ENCODE measurements at places on chromosomes 5 and 9.

DNA sequence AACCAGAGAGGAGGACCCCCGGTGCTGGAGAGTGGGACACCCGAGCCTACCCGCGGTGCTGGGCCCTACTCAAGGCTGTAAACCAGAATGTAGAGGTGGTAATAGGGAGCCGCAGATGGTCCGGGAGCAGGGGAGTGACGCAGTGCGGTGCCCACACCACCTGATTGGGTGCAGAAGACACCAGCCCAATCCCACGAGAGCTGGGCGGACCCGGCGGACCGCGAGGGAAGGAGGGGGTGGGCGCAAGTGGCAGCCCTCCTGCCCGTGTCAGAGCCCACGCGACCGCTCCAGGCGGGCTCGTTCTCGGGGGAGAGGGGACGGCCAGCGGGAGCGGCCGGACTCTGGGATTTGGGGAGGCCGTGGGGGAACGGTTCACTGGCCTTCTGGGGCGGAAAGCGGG is 71.2 kb downstream of the C9orf50 start:
- no peak for DNase-seq

DNA sequence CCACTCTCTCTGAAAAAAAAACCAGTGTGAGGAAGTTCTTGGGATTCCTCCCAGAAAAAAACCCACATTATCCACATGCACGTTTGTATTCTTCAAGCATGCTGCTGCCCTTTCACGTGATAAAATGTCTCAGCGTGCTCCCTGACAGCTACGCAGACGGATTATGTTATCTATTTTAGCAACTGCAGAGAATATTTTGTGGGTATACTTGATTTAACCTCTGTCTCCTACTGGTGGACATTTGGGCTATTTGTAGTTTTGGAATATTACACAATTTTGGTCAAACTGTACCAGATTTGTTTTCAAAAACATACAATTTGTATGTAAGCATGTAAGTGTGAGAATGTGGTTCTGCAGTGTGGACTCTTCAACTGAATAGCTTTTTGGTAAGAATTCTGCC is 10.7 kb downstream of the PRRC2B start:
- DNase-seq, result no peak

DNA sequence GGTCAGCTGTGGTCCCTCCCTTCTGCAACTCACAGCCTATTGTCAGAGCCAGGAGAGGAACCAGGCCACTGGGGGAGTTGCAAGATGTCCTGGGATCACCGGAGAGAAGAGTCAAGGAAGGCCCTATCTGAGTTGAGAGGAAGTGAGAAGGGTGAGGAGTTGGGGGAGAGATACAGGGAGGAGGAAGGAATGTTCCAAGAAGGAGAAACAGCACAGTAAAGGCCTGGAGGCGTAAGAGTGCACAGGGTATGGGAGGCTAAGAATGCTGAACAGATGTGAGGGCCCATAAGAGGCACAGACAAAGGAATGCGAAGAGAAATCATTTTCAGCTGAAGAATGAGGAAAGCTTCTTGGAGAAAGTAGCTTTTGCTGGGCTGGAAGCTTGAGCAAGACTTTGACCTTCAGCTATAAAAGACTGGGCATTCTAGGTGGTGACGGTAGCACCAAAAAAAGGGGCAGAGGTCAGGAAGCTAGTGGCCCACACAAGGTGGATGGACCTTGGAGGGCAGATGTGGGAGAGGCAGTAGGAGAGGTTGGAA is 21.6 kb upstream of the CSF1R start:
- DNase-seq, result no peak

GRCh38 chr9:124858330-124859046 is 3.3 kb downstream of the RPL35 start:
- no peak for DNase-seq

GRCh38 chr9:99401680-99402504 is 179.8 kb downstream of the SEC61B start:
- DNase-seq, result no peak

DNA sequence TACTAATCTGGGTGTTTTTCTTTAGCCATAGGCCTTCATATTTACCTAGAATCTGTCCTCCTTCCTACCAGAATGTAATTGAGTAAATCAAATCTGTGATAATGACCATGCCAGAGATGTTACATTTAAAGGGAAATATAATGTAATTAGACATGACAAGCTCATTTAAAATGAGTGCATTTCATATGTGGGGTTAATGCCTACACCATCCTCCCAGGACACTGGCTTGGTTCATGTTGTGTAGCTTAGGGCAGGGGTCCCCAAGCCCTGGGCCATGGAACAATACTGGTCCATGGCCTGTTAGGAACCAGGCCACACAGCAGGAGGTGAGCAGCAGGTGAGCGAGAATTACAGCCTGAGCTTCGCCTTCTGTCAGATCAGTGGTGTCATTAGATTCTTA is 276.9 kb upstream of the DAP start:
- no peak for DNase-seq

GRCh38 chr5:89047571-89047970 is 164.6 kb upstream of the MEF2C start:
- no peak for DNase-seq

GRCh38 chr5:132430746-132431145 is 59.8 kb downstream of the IRF1 start:
- no peak for DNase-seq

- no peak for DNase-seq
Measured at GRCh38 chr5:153979028-153979783, 59.5 kb downstream of the FAM114A2 start.

GRCh38 chr5:6356578-6357164 is 21.7 kb downstream of the MED10 start:
- DNase-seq, result no peak

GRCh38 chr5:125756456-125756855 is 666.8 kb upstream of the GRAMD2B start:
- no peak for DNase-seq

- no peak for DNase-seq
Measured at GRCh38 chr5:142521706-142522105, 164.2 kb downstream of the FGF1 start.

GRCh38 chr5:620152-620551 is 8.0 kb downstream of the CEP72 start:
- no peak for DNase-seq
